ENCODE measurements at places on chromosomes 1 and 21.

DNA sequence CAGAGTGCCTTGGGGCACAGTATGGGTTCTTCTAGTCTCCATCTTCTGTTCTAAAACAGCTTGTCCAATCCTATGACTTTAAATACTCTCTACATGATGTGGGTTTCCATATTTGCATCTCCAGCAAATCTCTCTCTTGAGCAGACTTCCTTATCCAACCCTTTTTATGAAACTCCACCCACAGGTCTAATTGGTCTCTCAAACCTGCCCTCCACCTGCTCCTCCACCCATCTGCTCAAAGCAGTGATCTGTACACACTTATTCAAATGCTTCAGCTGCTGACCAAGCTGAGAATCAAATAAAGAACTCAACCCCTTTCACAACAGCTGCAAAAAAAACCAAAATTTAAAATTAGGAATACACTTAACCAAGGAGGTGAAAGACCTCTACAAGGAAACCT, 11.5 kb downstream of the MCOLN2 start:
- no peak for DNase-seq

DNA sequence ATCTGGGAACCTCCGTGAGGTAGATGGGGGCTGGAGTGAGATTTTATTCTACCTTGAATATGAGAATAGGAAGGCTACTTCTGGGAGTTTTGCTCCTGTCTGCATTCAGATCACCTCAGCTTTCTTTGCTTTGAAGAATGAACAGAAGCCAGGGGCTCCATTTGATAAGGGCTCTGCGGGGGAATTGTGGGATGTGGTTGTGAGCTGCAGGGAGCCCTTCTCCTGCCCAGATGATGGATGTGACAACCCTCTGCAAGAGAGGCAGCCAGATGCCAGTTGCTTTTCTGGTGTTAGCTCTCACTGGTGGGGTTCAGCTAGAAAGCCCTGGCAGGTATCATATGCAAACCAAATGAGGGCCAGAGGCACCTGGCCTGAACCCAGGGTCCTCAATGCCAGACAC, 21.5 kb downstream of the IER5 start:
- no peak for DNase-seq

GRCh38 chr1:7490576-7490975, 280.5 kb upstream of the VAMP3 start:
- DNase-seq = no peak

DNA sequence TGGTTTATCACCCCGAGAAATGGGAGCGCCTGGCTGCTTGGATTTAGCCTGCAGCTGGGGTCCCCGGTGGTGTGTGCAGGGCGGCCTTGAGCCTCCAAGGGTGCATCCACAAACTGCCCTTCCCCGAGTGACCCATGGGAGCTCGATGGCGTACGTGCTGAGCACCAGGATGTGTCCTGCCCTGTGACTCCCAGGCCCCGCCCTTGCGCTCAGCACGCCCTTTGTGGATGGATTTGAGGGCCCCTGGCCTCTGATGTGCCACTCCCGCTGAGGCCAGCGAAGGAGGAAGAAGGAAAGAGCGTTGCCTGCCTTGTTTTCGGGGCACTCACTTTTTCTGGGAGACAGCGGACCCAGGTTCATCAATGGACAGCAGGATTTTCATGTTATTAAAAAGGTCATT, 1.7 kb upstream of the TFF3 start:
- DNase-seq = no peak

- DNase-seq = no peak
These were observed 44.2 kb upstream of the MARK1 start for GRCh38 chr1:220483700-220484099.

- peak; percentile 18 for DNase-seq
These were observed 13.0 kb upstream of the PARP1 start for GRCh38 chr1:226420897-226421296.

DNA sequence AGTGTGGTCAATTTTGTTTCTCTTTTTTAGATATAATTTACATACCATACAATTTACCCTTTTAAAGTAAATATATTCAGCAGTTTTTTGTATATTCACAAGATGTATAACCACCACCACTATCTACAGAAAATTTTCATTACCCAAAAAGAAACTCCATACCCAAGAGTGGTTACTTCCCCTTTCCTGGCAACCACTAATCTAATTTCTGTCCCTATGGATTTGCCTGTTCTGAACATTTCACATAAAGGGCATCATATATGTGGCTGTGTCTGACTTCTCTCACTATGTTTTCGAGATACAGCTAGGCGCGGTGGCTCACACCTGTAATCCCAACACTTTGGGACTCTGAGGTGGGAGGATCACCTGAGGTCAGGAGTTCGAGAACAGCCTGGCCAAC, 13.6 kb downstream of the PACC1 start:
- DNase-seq = no peak

DNA sequence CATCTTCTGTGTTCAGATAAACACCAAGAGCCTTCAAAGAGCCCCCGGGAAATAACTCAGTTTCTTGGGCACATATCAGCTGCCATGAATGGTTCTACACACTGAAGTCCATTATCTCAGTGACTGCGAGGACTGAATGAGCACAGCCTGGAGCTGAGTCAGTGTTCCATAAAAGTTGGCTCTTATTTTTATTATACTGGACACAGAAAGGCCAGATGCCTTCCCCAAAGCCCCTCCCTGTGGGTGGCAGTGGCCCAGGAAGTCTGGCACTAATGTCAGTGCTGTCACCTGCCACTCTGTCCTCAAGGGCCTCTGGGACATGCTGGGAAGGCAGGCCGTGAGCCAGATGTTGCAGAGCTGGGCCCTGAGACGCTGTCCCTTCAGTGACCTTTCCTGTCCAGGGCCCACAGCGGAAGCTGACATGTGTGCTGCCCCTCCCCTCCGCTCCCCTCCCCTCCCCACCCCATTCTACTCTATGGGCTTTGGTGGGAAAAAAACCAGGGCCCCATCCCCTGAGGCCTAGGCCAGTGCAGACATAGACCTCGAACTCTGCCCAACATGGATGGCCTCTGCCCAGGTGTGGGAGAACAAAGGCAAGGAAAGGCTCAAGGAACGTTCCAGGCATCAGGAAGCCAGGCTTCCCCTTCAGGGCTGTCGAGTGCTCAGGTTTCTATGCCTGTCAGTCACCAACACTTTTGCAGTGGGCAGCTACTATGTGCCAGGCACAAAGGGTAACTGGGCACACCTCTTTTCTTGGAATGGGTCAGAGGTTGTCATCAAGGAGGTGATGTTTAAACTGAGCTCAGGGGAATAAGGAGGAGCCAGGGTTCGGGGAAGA, 22.4 kb upstream of the NPPB start:
- no peak for DNase-seq

DNA sequence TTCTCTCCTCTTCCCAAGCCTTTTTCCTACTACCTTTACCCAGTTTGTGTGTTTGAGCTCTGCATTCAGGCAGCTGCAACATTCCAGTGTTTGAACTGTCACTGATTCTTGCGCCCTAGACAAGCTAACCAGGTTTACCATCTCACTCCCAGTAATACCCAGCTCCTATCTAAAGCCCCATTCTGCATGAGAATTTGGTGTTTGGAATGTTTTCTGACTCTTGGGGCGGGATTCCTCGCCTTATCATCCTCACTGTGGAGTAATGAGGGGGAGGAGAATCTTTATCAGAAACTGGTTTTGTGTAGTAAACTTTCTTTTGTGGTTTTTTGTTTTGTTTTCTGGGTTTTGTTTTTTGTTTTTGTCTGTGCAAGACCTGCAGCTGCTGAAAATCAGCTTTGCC, 36.5 kb downstream of the NCF2 start:
- no peak for DNase-seq

- DNase-seq = no peak
These were observed 206.0 kb downstream of the HIVEP3 start for GRCh38 chr1:41712695-41713094.

- DNase-seq = no peak
These were observed 203.2 kb downstream of the PDE4B start for GRCh38 chr1:65995928-65996327.

- DNase-seq = no peak
These were observed 14.2 kb downstream of the CHRNB2 start for GRCh38 chr1:154581766-154582165.

DNA sequence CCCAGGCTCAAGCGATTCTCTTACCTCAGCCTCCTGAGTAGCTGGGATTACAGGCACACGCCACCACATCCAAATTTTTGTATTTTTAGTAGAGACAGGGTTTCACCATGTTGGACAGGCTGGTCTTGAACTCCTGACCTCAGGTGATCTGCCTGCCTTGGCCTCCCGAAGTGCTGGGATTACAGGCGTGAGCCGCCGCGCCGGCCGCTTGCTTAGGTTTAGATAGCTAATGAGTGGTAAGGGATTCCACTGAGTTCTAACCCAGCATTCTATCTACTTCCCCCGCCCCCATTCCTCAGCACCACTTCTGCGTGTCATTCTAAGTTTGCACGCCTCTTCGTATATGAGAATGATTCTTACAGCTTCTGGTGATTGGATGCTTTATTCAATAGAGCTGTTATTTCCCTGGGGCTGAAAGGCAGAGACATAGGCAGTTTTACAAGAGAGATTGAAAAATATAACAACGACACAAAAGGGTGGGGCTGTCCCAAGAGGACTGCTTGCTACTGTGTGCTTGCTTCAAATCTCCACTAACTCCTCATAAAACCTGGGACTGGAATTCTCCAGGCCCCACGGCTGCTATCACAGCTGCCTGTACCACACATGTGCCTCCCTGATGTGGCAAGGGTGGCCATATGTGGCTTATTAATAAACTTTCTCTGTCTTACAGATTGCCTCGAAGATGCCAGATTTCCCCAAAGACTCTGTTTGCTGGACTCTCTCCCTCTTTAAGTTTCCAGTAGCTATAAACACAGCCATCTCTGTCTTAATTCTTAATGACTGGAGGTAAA, 23.7 kb upstream of the GREM2 start:
- DNase-seq = no peak

DNA sequence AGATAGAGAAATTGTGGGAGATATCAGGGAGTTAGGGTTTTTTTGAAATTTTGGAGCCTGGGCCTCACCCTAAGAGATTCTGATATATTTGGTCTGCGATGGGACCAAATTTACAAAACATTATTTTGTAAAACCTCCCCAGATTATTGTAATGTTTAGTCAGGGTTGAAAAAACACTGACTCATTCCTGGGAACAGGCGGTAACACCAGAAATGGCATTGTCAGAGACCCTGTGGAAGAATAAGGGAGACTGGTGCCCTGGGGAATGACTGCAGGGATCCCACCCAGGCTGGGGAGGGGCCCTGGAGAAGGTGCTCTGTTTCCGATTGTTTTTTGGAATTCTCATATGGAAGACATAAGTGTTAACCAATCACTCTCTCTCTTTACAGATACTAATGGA, 13.1 kb upstream of the STRIP1 start:
- DNase-seq = no peak

- no peak for DNase-seq
These were observed 16.2 kb upstream of the MNDA start for GRCh38 chr1:158814970-158815369.

- peak; percentile 92 for DNase-seq
These were observed 13.8 kb upstream of the BOLA1 start for GRCh38 chr1:149885339-149886120.

DNA sequence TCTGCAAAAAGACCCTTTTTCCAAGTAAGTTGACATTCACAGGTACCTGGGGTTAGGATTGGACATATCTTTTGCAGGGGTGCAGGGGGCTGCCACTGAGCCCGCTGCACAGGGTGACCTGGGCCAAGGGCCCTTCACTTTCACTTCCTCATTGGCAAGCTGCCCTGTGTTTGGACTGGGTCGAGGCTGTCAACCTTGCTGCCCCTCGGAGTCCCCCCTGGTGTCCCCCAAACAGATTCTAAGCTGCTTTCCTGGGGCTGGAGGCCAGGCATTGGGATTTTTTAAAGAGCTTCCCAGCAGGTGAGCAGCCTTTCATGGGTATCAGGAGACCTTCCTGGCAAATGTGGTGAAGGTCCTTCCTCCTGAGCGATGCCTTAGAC, 7.9 kb upstream of the UMODL1 start:
- DNase-seq = no peak

DNA sequence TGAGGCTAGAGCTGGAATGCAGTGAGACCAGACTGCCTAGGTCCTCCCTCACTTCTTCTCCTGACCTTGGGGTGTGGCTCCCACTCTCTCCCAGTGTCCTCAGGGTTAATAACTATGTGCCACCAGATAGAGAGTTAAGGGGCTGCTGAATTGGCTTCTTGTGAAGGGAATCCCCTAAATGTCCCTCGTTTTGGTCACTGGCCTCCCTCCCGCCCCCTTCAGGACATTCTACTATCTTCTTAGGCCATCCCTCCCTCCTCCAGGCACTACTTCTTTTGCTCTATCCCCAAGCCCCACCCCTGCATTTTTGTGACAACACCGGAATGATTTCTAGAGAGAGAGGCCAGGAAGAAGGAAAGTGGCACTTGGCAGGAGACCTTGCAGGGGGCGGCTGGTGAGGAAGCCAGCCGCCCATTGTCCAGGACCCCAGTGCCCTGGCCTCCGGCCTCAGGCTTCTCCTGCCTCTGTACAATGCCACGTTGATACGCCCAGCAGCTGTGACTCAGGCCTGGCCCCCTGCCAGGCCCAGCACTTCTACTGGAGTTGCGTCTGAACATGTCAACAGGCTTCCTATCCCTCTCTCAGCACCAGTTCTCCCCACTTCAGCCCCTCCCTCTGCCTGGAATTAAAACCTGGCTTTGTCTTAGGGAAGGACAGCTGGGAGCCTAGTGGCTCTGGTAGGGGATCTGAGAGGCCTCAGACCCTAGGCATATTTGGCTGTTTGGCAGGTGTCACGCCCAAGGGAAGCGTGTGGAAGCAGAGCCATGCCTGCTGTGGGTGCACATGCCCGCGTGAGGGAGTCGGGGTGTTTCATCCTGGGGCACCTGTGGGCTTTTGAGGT, 9.1 kb downstream of the LMNA start:
- peak; percentile 96 for DNase-seq

DNA sequence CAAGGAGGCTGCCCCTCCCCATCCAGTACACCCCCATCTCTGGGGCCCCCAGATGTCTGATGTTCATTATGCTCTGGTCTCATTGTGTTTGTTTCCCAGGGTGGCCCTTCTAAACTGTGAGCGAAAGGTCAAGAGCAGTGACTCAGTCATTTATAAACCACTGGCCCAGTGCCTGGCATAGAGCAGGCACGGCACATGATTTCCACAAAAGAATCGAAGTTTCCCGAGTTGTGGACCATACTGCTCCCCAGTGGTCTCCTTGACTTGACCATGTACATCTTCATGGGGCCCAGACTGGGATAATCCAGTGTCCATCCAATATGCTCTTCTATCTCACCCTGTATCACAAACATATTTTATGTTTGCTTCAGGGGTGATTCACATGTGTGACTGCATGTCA, 153.3 kb downstream of the NR5A2 start:
- no peak for DNase-seq

All from sciatic nerve (tissue), 2 donors.